ENCODE measurements at places on chromosomes 4 and X.

- DNase-seq = no peak
Measured at GRCh38 chrX:134670134-134670924, 12.1 kb upstream of the PLAC1 start.

DNA sequence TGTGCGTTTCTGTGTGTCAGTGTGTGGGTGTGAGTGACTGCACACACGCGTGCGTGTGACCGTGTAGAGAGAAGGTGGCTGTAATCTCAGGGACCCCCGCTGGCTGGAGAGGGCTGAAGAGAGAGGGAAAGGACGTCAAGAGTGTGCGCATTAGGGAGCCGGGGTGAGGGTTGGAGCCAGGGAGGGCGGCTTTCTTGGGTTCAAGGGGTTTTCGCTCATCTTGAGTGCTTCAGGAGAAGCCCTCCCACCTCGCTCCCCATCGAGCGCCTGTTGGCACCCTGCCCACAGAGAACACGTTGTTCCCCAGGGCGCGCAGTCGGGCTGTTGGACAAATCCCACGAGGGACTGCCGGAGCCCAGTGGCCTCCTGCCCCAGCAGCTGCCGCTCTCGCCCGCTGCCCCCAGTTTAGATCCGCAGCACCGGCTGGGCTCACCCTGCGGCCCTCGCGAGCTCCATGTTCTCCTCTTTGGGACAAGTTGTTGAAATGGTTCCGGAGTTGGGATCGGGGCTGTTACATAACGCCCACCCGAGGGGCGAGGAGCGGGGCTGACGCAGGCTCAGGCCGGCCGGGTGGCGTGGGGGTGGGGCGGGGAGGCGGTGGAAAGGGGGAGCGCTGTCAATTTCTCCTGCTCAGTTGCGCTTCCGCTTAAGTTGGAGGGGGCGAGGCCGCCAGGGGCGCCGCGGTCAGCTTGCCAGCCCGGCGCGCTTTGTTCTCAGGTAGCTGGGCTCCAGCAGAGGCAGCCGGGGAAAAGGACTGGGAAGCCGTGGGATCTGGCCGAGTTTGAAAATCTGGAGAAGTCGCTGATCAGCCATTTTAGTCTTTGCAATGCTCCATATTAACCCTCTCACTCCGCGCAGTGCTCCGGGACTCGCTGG is 1.6 kb downstream of the GRIA2 start:
- DNase-seq = peak; percentile 45

DNA sequence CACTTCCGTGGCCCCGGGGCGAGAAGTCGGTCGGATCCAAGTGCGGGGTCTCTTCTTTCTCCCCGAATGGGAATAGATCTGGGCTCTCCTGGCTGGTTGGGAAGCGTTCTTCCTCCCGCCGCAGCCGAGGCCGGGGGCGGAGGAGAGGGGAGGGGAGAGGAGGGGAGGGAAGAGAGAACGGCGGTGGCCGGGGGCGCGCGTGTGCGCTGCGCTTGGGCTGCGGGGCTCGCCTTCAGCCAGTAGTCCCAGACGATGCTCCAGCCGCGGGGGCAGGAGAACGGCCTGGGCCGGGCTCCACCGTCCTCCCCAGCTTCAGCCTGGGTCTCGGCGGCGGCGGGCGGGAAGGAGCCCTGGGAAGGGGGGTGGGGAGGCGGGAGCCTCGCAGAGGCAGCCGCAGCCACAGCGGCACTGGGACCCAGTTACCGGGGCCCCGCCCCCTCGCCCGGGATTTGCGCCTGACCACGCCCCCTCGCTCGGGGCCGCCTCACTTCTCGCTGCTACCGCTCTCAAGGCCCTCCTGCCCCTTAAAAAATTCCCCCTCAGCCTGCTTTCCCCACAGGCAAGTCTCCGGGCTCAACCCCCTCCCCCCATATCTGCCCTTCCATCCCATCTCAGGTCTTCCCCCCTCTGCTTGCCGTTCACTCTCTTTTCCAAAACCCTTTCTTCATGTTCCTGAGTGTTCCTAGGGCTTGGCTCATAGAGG is at the start of gene FGD1:
FGD1 (minus strand) TSS at position 421 of the 703 bp plus-strand sequence. CDS start 802 bp downstream, outside the sequence.
- peak; percentile 78 for DNase-seq

DNA sequence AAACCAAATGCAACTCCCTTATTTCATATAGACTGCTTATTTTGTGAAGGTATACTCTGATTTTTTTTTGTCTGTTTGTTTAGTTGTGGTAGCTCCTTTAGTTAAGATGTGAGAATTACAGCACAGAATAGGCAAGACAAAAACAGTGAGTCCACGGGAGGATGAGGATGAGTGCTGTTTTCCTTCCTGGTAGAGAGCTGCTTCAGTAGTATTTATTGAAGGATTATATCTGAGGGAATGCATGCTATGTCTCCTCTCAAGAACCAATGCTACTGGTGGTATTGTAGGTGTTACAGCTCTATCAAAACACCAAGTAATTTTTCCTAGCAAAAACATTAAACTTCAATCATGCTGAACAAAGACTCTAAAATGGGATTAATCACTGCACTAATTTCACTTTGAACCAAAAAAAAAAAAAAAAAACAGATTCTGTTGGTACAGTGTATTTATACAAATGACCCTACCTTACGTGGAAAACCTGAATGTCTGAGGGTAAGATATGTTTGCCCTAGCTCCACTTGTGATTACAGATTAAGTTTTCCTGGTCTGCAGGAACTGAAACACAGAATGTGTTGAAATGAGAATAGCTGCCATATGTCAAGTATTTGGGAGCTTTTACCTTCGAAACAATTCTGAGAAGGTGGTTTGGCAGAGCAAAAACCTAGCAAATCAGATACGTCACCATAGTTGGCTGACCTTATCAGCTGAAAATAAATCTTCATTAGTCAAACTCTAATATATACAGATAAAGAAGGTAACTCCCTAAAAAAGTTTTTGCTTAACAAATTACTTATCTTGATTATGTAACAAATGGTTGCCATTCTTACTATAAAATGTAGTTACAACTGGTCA is 40.3 kb downstream of the PPP3CA start:
- no peak for DNase-seq

DNA sequence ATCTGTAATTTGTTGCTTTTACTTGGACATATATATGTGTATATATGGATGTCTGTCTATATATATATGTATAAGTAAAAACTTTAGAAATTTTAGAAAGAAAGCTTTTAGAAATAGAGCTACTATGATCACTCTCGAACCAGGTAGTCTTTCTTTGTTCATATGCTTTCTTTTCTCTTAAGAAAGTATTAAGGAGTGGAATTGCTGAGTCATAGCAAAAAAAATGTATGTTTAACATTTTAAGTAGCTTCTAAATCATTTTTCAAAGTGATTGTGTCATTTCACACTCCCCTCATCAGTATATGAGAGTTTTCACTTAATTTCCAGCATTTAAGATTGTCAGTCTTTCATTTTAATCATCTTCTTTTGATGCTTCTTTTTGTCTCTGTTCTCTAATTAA is 447.9 kb upstream of the TECRL start:
- DNase-seq = no peak

DNA sequence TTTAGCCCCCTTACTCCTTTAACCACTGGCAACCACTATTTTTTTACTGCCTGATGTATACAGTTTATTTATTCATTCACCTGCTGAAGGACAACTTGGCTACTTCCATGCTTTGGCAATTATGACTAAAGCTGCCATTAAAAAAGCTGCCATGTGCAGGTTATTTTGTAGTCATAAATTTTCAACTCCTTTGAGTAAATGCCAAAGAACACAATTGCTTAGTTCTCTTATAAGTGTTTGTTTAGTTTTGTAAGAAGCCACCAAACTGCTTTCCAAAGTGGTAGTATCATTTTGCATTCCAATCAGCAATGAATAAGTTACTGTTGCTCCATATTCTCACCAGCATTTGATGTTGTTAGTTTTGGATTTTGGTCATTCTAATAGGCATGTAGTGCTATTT is 1831.8 kb downstream of the PCDH7 start:
- no peak for DNase-seq

DNA sequence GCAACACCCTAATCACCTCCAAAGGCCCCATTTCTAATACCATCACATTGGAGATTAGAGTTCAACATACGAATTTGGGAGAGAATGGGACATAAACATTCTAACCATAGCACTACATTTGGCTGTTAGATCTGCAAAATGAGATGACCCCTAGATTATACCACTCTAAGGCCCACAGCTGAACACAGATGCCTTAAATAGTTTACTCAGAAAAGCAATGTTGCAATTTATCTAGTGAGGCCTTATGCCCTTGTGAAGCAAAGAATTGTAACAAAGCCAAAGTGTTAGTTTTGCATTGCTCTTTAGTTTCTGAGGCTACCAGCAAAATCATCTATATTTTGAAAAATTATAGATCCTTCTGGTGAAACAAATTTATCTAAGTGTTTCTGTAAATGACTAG is 31.6 kb upstream of the ARHGEF6 start:
- no peak for DNase-seq

Measured in mucosa of descending colon (tissue), 3 donors.